ENCODE measurements at places on chromosomes 13 and 19.

DNA sequence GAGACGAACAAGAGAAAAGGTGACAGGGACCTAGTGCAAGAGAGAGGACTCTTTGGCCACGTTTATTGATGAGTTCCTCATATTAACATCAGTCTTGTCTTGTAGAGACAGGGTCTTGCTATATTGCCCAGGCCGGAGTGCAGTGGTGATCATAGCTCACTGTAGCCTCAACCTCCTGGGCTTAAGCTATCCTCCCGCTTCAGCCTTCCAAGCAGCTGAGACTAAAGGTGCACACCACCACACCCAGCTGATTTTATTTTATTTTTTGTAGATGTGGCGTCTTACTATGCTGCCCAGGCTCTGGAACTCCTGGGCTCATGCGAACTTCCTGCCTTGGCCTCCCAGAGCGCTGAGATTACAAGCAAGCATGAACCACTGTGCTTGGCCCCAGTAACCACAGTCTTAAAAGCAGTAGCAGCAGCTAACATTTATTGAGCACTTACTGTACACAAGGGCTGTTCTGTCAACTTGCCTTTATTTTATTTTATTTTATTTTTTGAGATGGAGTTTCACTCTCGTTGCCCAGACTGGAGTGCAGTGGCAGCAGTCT, 1.1 kb upstream of the SH2D3A start:
- no peak for DNase-seq

- no peak for DNase-seq
Observed at GRCh38 chr19:41936416-41936850, 8.2 kb upstream of the ERFL start.

DNA sequence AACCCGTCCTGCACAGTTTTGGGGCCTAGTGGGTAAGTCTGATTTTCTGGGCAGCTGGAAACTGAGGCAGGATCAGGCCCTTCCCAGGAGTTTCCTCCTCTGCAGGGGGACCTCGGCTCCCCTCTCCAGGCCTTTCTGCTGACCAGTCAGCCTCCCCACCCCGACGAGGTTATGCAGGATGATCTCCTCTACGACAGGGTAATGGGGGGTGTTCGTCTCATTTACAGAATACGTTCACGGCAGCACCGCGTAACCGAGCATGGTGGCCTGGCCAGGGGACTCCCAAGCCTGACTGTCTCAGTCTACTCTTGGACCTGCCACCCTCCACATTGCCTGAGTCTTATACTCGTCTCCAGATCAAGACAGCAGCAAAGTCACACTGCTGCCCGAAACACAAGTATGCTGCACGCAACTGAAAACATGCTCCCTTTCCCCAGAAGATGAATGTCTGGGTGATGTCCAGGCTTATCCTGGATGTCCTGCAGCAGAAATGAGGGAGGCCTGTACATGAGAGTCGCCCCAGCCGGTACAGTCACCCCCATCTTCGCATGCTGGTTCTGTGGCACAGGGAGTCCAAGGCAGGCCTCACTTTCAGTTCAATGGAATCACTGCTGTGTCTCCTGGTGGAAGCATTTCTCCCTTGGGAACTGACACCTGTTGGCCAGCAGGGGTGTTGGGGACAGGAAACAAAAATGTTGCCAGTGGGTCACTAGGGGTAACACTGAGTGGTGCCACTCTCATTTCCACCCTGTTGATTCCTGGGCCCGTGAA, 120.8 kb downstream of the SOX1 start:
- no peak for DNase-seq

DNA sequence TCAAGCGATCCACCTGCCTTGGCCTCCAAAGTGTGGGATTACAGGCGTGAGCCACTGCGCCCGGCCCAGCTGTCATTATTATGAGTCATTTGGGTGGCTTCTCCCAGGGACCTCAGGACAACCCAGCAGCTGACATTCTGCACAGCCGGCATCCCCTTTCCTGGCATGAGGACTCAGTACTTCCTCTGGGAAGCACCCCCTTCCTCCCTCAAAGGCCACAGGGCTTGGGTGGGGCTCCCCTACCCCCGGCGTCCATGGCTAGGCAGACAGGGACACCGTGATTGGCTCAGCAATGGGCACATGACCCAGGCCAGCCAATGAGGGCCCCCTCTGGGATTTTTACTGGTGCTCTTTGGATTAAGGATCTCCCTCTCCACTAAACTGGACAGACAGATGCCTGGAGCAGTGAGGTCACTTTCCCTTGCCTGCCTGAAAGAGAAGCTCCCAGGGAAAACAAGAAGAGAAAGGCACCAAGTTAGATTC, 6.0 kb downstream of the KANK2 start:
- no peak for DNase-seq

GRCh38 chr13:80400164-80400864, 59.4 kb upstream of the SPRY2 start:
- no peak for DNase-seq

- no peak for DNase-seq
Observed at GRCh38 chr19:55621673-55622231, 2.6 kb downstream of the ZNF784 start.

GRCh38 chr19:48994035-48994386, 324 bp downstream of the RUVBL2 start:
- DNase-seq: no peak

DNA sequence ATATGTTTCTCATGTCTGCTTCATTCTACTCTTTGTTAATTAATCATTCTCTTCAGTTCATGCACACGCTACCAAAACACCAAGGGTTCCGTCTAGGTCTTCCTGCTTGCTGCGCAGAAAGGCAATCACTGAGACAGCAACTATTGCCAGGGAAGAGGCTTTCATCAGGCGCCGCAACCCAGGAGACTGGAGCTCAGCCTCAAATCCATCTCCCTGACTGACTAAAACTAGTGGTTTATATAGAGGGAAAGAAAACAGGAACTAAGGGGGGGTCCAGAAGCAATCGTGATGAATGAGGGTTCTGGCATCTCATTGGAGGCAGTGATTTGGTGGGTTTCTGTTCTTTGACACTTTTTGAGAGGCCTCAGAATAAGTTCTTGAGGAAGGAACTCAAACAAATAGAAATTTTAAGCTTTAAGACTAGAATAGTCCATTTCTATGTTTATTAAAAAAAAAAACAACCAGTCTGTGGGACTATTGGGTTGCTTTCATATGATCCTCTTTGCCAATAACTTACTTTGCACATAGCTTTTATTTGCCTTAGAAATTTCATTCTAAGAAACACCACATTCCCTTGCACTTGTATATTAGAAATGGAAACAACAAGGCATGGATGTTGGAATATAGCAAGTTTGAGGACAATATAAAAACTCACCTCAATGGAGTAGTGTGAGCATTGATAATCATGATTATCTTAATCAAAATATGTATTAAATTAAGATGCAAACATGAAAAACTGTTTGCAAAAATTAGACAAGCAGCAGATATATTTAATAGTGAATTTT, 691.2 kb upstream of the GPC6 start:
- DNase-seq: no peak

GRCh38 chr19:33784432-33784831, 12.2 kb upstream of the KCTD15 start:
- no peak for DNase-seq

GRCh38 chr13:66335626-66336025, 894.5 kb downstream of the PCDH9 start:
- no peak for DNase-seq

GRCh38 chr19:55676889-55677505, 2.0 kb downstream of the EPN1 start:
- no peak for DNase-seq

- no peak for DNase-seq
Observed at GRCh38 chr13:50548586-50548985, 294.9 kb downstream of the DLEU7 start.

DNA sequence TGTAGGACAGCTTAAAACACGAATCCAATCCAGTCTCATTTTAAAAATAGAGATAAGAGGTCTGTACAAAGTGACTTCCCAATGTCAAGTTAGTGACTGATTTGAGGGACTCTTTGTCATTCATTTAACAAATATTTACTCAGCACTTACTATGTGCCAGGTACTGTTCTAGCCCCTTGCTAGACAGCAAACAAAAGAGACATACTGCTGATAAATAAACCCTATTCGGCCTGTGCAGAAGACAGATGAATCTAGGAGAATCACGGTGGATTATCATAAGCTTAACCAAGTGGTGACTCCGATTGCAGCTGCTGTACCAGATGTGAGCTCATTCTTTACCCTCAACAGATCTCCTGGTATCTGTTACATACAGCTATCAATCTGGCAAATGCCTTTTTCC, 6.4 kb upstream of the ELF1 start:
- DNase-seq: no peak

DNA sequence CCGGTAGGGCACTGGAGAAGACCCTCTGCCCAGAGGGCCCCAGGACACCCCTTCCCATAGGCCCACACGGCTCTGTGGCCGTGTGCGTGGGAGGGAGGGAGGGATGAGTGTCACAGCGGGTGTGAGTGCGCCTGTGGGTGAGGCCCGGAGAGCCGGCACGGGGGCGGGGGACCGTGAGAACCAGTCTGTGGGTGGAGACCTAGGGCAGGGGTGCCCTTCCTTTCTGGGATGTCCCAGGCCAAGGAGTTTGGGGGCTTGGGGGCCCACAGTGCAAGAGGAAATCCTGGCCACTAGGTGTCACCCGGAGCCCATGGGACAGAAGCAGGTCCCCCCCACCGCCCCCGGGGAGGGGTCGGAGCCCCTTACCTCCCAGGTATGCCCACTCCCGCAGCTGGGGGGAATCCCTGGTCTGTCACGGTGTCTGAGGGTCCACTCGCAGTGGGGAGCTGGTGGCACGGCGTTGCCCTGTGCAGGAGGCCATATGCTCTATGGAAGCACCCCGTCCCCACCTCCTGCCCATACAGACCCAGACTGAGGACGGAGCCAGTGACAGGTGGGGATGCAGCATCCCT, 16.0 kb upstream of the SLC7A10 start:
- no peak for DNase-seq

DNA sequence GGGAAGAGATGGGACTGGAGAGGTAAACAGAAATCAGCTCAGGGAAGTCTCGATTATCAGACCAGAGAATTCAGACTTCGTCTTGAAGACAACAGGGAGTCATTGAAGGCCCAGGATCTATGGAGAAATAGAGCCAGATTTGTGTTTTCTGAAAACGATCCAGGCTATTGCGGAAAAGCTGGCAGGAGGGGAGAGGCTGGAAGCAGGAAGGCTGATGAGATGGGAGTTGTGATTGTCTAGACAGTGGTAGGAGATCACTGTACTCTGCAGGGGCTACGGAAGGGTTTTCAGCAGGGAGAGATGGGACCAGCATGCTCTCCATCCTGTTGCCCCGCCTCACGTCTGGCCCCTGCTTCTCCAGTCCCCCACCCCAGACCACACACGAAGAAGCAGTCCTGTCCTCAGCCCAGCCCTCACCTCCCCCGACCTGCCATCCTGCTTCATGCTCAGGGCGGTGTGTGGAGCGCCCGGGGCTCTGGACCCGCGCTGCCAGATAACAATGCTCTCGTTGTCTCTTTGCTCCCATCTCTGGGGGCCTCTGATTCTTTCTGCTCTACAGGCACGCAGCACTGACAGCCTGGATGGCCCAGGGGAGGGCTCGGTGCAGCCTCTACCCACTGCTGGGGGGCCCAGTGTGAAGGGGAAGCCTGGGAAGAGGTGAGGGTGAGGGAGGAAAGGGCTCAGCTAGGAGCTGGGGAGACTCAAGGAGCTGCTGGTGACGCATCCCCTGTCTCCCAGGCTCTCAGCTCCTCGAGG, 1.9 kb downstream of the ARHGAP33 start:
- DNase-seq: no peak

DNA sequence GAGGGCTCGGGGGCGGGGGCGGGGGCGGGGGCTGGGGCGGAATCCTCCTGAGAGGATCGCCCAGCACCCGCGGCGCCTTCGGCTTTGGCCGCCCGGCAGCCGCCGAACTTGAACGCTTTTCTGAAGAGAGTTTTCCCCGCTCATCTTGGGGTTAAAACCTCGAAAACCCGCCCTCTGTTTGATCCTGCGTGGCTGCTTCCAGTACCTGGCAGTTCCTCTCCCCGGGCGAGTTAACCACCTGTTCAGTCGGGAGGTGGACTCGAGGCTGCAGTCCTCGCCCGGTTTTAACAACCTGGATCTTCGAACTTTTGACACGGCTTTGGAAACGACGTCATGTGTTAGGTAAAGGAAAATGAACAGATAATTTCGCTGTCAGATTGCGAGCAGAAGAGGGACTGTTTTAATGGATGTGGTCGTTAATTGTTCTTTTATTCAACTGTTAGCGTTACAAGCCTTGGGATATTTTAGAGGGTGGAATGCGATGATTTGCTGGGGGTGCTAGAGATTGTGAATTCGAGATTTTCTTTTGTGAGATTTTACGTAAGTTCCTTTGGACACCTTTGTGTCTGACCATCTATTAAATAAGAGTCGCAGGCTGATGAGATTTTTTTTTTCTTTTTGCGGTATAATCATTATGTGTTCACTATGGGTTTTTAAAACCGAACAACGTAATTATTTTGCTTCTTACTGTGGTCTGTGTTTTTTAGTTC, 1.0 kb downstream of the FNDC3A start:
- DNase-seq: no peak

DNA sequence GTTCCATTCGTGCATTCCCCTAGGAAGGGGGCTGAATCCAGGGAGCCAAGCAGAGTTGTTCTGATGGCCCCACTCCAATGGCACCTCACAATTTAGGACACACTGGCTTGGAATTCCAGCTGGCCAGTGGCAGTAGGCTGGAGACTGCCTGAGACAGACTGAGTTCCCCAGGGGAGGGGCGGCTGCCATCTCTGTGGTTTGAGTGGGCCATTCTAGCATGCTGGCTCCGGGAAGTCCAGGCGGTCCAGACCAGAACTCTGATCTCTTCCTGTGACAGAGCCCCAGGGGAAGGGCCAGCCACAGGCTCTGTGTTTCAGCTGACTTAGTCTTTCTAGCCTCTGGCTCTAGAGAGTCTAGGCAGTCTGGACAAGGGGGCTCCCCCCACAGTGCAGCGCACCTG, 29.5 kb upstream of the SLC7A1 start:
- DNase-seq: no peak

Data from activated T-helper 9 cell treated with anti-CD3 and anti-CD28 coated beads, Interleukin-2, amount 50 U/mL, for 16 hours (primary cell).